ENCODE measurements at places on chromosomes 16 and 17. TPM values are rescaled to one million over a fixed set of nuclear protein-coding genes. Genes with fewer than 3 reads are reported as not detected.
A peak's percentile ranks its signal among the peaks of the same experiment; 100 is the strongest.

The ZSCAN10 gene
- not detected for total RNA-seq

The C17orf100 gene
- not detected for total RNA-seq

GRCh38 chr17:41008811-41009210 is at the start of gene KRTAP3-1:
KRTAP3-1 (minus strand) TSS chr17:41009128; CDS start chr17:41009074, 54 bp downstream.
- no peaks in the 10 kb centered on the region for H3K36me3 ChIP-seq
- no peaks in the 10 kb centered on the region for H3K27me3 ChIP-seq
- no peak within 1 kb of the TSS for H3K27ac ChIP-seq
- no peak within 1 kb of the TSS for H3K4me3 ChIP-seq
- DNase-seq: no peak
- no peaks in the 10 kb centered on the region for H3K4me1 ChIP-seq

DNA sequence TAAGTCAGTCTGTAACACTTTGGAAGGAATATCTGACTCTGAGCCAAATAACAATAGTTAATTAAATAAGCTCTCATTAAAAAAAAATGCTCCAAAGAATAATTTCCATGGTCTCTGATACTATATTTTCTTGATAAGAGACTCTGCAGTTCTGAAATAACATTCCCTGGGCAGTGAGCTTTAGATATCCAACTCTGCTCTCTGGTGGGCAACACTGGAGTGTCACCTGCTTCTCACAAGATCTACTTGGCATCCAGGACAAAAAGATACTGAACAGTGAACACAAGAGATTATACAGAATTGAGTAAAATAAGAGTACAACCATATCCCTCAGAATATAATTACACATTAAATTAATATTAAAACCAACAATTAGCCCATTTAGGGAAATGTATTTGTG is 13.7 kb downstream of the BLMH start:
- peak; percentile 55 for DNase-seq
- no peaks in the 10 kb centered on the region for H3K27me3 ChIP-seq
- peaks cover 33% of the 10 kb centered on the region for H3K4me1 ChIP-seq
- H3K36me3 ChIP-seq: peaks cover 50% of the 10 kb centered on the region
- no peak overlapping the region for H3K4me3 ChIP-seq
- H3K27ac ChIP-seq: no peak overlapping the region

DNA sequence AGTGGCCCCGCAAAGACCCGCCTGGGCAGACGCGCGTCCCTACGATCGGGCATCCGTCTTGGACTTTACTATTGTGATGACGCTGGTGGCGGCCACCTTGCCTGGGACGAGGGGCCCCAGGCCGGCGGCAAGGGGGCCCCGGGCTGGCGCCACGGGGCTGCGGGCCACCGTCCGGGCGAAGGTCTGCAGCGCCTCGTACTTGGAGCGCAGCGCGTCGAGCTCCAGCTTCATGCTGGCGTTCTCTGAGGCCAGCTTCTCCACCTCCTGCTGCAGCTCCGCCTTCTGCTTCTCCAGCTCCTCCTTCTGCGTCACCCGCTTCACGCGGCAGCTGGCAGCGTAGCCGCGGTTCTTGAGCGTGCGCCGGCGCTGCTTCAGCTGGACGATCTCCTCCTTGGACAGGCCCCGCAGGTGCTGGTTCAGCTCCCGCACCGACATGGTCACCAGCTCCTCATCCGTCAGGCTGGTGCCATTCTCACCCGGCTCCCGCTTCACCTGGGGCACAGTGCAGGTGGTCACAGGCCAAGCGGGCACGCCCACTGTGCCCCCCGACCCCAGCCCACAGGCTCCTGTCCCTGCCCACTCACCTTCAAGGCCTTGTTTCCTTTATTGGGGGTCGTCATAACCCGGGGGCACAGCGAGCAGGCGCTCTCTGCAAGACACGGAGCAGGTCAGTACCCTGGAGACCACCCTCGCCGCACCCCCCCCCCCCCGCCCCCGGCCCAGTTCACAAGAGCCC is 4.8 kb upstream of the SIRT7 start:
- H3K36me3 ChIP-seq: no peaks in the 10 kb centered on the region
- H3K27me3 ChIP-seq: no peaks in the 10 kb centered on the region
- DNase-seq: no peak

DNA sequence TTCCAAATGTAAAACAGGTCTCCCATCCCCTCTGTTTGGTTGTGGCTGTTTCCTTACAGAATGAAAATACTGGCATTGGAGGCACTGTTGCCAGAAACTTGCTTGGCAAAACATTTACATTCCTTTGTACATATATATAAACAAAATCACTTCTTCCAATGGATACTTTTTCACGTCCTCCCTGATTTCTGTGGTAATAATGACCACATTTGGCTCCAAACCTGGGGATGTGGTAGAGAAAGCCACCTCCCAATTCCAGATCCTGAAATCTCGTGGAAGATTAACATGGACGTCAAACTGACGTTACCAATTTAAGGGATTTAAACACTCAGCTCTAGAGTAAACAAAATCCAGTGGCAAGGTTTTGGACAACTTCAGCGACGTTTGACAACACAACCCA is 370.8 kb upstream of the ZFHX3 start:
- H3K4me3 ChIP-seq: no peak overlapping the region
- no peaks in the 10 kb centered on the region for H3K4me1 ChIP-seq
- H3K27me3 ChIP-seq: no peaks in the 10 kb centered on the region
- no peak for DNase-seq

- no peak overlapping the region for H3K27ac ChIP-seq
- no peaks in the 10 kb centered on the region for H3K4me1 ChIP-seq
- H3K4me3 ChIP-seq: no peak overlapping the region
- no peaks in the 10 kb centered on the region for H3K27me3 ChIP-seq
- DNase-seq: no peak
- H3K36me3 ChIP-seq: no peaks in the 10 kb centered on the region
Observed at GRCh38 chr16:70736465-70737376, 50.9 kb upstream of the MTSS2 start.

The VPS4A gene
- 18.3 TPM for total RNA-seq

DNA sequence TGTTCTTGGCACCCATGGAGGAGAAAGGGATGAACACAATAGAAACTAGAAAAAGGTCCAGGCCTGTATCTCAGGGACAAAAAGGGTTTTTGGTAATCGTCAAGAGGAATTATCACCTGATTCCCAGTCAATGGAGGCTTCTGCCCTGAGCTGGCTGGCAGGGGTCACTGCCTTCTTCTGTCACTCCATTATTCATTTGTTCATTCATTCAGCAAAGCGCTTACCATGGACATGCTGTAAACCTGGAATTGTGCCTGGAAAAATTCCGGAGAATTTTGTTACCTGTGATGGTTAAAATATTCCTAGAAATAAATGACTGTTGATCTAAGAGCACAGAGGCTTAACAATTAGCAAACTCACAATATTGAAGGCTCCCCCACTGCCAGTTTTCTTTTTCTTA is 212.3 kb downstream of the SHISA9 start:
- H3K4me1 ChIP-seq: no peaks in the 10 kb centered on the region
- H3K36me3 ChIP-seq: no peaks in the 10 kb centered on the region
- no peaks in the 10 kb centered on the region for H3K27me3 ChIP-seq
- no peak overlapping the region for H3K27ac ChIP-seq

GRCh38 chr16:15973421-15973820 is 24.0 kb downstream of the ABCC1 start:
- H3K4me1 ChIP-seq: no peaks in the 10 kb centered on the region
- no peak for DNase-seq
- H3K27me3 ChIP-seq: no peaks in the 10 kb centered on the region
- H3K36me3 ChIP-seq: peaks cover 51% of the 10 kb centered on the region
- no peak overlapping the region for H3K4me3 ChIP-seq
- H3K27ac ChIP-seq: no peak overlapping the region

DNA sequence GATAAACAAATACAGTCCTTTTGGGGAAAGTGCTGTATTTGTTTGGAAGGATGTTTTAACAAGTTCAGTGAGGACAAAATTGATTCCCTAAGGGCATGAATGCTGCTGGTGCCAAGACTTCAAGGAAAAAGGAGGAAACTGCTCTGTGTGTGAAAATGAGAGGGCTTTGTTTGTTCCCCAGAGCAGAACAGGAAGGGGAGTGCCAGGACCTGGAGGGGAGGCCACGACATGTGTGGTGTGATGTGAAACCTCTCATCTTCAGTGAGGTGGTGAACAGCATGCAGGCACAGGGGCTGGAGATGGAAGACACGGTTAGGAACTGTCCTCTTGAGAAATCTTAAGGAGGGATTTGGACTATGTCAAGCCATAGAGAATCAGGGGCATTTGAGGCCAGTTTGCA is 46.6 kb upstream of the GRIN2A start:
- no peak for DNase-seq
- H3K27me3 ChIP-seq: no peaks in the 10 kb centered on the region
- no peak overlapping the region for H3K4me3 ChIP-seq
- H3K4me1 ChIP-seq: peaks cover 21% of the 10 kb centered on the region
- H3K36me3 ChIP-seq: no peaks in the 10 kb centered on the region

The PRSS33 gene
- not detected for total RNA-seq

The SMTNL2 gene
- not detected for total RNA-seq

- H3K27me3 ChIP-seq: no peaks in the 10 kb centered on the region
- no peaks in the 10 kb centered on the region for H3K4me1 ChIP-seq
- no peak overlapping the region for H3K27ac ChIP-seq
- no peak for DNase-seq
- no peaks in the 10 kb centered on the region for H3K36me3 ChIP-seq
Observed at GRCh38 chr17:73600103-73600871, 44.0 kb downstream of the SDK2 start.

GRCh38 chr16:67571981-67572431 is 9.7 kb downstream of the CTCF start:
- no peak for DNase-seq
- no peak overlapping the region for H3K27ac ChIP-seq
- peaks cover 5% of the 10 kb centered on the region for H3K4me1 ChIP-seq
- H3K27me3 ChIP-seq: no peaks in the 10 kb centered on the region
- peaks cover 32% of the 10 kb centered on the region for H3K36me3 ChIP-seq
- H3K4me3 ChIP-seq: no peak overlapping the region

DNA sequence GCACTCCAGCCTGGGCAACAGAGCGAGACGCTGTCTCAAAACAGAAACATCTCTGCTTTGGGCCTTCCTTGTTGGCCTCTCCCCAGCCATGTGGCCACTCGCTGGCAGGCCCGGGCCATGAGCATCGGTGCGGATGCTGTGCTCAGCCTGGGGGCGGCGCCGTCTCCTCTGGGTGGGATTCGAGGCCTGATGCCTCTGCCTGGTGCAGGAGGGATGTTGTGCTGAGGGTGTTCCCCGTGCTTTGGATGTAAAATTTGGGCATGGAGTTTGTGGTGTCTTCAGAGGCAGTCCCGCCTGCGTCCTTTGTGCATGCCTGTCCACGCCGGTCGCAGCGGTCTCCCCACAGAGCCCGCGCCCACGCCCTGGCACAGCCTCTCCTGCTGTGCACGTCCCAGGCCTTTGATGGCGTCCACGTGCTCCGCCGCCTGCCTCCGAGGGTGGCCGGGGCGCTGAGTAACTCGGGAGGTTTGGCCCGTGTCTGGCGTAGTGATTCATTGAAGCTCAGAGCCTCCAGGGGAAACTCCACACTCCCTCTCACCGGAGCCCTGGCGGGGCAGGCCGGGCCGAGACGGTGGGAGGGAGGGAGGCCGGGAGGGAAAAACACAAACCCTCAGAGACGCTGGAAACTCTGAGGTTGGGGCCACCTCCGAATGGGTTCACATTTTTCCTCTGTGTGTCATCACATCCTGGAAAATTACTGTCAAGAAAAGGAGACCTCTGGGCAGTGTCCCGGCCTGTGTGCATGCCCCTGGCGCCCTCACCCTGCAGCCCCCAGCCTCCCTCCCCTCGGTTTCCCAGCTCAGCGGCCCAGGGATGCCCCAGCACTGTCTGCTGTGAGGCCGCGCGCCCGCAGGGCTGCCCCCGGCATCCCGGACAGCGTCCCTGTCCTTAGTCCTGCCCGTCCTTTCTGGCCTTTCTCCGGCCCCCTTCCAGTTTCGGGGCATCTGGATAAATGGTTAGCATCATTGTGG is 19.0 kb downstream of the CENPX start:
- no peak overlapping the region for H3K4me3 ChIP-seq
- no peaks in the 10 kb centered on the region for H3K4me1 ChIP-seq
- no peak overlapping the region for H3K27ac ChIP-seq
- no peaks in the 10 kb centered on the region for H3K27me3 ChIP-seq
- DNase-seq: no peak

All from Karpas-422 (cell line).